ENCODE measurements at places on chromosomes 13 and 19. TPM values are rescaled to one million over a fixed set of nuclear protein-coding genes. Genes with fewer than 3 reads are reported as not detected.

The GMIP gene
- 3.0 TPM for total RNA-seq

The VSTM1 gene
- total RNA-seq, result not detected

The LILRB1 gene
- total RNA-seq, result 1.5 TPM

DNA sequence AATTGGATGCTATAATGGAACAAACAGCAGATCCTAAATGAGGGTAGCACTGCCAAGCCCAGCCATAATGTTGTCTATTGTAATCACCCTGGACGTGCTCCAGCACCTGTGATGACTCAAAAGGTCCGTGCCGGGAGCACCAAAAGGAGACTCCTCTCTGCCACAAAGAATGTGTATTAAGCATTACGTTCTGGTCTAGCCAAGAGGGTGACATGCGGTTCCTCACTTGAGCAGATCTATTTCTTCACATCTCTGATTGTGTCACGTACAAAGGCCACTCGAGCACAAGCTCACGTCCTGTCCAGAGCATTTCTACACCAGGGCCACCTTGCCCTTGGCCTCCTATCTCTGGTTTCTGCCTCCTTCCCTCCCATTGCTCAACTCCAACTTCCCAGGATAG lies 219.9 kb upstream of the IRS2 start:
- DNase-seq, result no peak

DNA sequence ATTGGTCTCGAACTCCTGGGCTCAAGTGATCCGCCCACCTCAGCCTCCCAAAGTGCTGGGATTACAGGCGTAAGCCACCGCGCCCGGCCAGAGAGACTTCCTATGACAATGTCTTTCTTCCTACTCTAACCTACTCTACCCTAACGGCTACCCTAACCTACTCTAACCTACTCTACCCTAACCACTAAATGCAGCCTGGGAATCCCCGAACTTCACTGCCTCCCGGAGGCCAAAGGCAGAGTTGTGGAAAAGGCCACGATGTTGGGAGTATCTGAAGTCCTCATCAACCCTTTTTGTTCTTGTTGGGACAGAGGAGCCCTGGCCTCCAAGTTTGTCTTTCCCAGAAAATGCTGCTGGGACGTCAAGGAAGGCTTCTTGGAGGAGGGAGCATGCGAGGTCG lies 967 bp upstream of the NR2C2AP start:
- no peak for DNase-seq

DNA sequence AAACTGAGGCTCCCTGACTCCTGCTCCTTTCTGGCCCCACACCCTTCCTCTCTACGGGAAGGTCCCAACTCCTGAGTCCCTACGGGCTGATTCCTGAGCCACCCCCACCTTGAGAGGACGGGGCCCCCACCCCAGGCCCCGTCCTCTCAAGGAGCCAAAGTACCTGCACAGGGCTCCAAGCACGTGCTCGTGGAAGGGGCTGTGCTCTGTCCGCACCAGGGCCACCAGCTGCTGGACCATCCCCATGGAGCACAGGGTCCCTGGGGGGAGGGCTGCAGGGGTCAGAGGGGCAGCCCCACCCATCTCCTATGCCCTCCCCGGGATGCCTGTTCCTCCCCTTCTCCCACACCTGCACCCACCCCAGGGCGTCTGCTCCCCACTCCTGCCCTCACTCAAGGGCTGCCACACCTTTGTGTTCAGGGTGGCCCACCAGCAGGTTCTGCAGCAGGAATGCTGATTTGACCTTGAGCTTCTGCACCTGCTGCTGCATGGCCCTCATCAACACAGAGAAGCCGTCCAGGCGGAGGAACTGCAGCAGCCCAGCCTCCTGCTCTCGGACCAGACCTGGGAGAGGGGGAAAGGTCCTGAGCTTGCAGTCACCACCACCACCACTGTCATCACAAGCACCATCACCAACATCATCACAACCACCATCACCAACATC lies 7.0 kb upstream of the PPP6R1 start:
- no peak for DNase-seq

DNA sequence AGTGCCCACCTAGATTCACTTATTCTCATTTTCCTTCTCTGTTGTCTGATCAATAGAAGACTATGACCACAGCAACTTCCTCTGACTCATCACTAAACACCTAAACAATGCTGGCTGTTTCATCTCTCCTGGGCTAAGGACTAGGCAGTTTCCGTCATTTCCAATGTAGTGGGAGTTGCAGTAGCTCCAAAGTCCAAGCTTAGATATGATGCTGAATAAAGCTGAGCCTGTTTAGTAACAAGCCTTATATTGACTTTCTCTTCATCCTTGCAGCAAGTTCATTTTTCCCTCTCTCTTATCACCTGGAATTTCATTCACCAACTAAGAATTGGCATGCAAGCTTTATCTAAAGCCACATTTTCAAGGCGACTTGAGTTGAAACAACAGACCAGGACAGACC lies 53.5 kb upstream of the PCDH9 start:
- no peak for DNase-seq

The ATP11A gene
- 106 TPM for total RNA-seq

DNA sequence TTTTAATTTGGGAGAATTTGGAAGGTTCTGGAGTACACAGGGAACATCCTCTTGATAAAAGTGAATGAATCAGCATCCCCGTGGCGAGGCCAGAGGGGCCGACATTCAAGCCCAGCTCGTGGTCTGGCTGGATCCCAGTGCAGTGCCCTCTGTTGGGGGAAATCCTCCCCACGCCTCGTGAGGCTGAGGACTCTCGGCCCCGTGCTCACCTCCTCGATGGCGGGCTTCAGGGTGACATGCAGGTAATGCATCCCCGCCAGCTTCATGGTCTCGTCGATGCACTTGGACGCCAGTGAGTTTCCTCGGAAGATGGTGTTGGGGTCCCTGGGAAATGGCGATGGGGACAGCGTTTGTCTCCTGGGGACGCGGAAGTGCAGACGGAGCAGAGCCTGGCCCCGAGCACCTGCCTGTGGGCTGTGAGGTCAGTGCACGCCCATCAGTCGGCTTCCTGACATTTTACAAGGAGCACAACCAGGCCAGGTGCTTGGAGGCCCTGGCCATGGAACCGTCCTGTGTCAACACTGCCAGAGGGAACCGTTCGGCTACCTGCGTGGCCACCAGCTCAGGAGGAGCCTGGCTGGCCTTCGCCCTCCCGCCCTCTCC lies 43.3 kb upstream of the C13orf46 start:
- no peak for DNase-seq

GRCh38 chr19:34282611-34283519 lies 28.5 kb downstream of the GARRE1 start:
- no peak for DNase-seq

GRCh38 chr13:106118050-106118449 lies 417.4 kb downstream of the EFNB2 start:
- no peak for DNase-seq

GRCh38 chr13:24304620-24305019 lies 4.8 kb upstream of the C1QTNF9 start:
- no peak for DNase-seq

GRCh38 chr19:11423791-11424181 lies 4.7 kb upstream of the RGL3 start:
- no peak for DNase-seq

GRCh38 chr13:101916108-101916774 lies 463.8 kb downstream of the ITGBL1 start:
- peak; percentile 38 for DNase-seq

- no peak for DNase-seq
Measured at GRCh38 chr13:26474286-26474685, 83.2 kb upstream of the WASF3 start.

- no peak for DNase-seq
Measured at GRCh38 chr13:28496188-28496564, 1.2 kb upstream of the FLT1 start.

The SCAMP4 gene
- 16.2 TPM for total RNA-seq

DNA sequence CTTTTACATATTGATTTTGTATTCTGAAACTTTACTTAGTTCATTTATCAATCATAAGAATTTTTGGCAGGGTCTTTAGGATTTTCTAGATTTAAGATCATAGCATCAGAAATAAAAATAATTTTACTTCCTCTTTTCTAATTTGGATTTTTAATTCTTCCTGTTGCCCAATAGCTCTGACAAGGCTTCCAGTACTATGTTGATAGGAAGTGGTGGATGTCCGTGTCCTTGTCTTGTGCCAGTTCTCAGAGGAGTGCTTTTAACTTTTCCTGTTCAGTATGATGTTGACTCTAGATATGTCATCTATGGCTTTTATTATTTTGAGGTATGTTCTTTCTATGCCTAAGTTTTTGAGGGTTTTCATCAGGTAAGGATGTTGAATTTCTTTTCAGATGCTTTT lies 7.7 kb upstream of the KIR2DL4 start:
- DNase-seq, result no peak

- DNase-seq, result no peak
Measured at GRCh38 chr13:76921516-76921915, 26.8 kb upstream of the ACOD1 start.

GRCh38 chr19:33697766-33698165 lies 76.0 kb downstream of the CHST8 start:
- no peak for DNase-seq

DNA sequence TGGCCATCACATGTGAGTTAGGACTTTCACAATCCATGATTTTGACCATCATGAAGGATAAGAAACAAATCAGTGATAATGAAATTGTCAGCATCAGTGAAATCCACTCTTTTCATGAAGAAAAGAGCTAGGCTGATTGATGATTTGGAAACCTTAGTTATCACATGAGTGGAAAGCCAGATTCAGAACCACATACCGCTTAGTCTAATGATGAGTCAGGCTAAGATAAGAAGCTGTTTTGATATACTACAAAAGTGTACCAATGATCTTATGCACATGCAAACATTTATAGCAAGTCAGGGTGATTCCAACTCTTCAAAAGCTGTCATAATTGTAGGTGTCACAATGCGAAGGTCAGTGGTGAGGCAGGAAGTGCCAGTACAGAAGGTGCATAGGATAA lies 519.3 kb downstream of the GPC6 start:
- no peak for DNase-seq

- no peak for DNase-seq
Measured at GRCh38 chr13:112152846-112153245, 85.9 kb downstream of the SOX1 start.

GRCh38 chr19:44646049-44646416 lies 2.3 kb downstream of the PVR start:
- DNase-seq, result no peak

GRCh38 chr19:42313096-42313839 lies at the start of gene TMEM145:
TMEM145 (plus strand) TSS chr19:42313309; CDS start chr19:42313377, 68 bp downstream.
- DNase-seq, result no peak

DNA sequence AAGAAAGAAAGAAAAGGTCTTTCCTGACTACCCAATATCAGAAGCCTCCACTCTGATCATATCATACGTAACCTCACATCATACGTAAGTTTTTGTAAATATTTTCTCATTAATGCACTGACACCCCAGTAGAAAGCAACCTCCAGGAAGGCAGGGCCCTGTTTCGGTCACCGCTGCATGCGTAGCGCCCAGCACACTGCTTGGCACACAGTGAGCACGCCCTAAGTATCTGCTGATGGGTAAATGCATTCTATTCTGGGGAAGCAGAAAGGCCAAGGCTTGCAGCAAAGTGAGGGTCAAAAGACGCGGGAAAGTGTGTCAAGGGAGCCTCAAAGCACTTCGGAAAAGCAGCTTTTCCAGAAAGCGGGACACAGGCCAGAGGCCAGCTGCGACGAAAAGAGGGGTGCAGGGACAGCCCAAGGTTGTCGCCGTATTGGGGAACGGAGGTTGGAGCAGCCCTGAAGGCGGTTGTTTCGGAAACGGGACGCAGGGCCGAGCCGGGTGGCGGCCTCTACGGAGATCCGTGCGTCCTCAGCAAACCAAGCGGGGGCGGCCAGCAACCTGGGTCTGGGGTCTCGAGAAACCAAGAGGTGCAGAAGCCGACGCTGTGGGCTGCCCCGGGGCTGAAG lies 463 bp downstream of the SUGP1 start:
- DNase-seq, result no peak

- no peak for DNase-seq
Measured at GRCh38 chr13:41616151-41616550, 158.8 kb downstream of the RGCC start.

GRCh38 chr19:51082611-51083010 lies at the start of gene KLK14:
KLK14 (minus strand) TSS chr19:51082887; CDS start chr19:51082614, 273 bp downstream.
- DNase-seq, result no peak

DNA sequence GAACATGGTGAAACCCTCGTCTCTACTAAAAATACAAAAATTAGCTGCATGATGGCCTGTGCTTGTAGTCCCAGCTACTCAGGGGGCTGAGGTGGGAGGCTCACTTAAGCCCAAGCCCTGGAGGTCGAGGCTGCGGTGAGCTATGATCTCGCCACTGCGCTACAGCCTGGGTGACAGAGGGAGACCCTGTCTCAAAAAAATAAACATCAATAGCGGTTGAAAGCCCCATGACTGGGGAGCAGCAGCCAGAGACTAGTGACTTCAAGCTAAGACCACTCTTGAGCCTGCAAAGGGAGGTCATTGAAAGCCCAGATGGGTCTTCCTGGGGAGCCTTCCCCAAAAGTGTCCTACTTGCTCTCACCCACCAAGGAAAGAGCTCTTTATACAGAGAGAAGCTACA lies 11.9 kb upstream of the ZNF709 start:
- DNase-seq, result no peak

DNA sequence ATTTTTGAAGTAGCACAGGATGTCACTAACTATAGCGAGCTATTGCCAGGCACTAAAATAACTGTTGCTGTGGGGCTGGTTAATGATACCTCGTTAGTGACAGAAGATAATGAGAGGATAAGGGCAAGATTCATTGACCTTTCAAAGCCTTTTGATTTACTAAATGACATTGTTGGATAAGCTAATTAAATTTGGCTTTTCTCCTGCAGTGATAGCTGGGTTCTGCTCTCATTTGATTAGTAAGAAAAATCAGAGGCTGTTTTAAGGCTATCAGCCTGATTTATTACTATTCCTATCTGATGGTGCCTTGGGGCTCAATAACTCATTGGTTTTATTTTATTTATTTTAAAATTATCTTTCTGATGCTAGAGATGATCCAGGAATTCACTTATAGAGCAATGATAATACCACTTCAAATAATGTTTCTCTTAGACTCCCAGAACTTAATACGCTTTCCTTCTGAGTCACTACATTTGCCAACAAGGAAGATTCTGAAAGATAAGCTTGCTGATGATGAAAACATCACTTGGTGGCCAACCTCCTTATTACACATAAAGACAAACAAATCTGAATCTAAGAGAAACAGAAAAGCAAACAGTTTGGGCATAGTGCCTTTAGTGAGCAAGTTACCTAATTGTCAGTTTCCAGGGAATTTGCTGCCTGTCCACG lies 501.3 kb upstream of the ARGLU1 start:
- DNase-seq, result no peak

DNA sequence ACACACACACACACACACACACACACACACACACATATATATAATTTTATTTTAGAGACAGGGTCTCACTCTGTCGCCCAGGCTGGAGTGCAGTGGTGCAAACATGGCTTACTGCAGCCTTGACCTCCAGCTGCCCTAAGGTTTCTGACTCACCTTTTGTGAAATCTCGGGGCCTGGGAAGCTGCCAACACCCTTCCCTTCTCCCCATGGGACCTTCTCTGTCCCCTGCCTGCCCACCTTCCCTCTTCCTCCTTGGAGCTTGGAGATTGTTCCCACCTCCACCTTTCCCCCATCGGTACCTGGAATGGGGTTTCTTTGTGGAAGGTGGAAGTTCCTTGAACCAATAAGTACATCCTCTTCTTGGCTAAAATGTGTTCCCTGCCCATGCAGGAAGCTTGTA lies 6.3 kb downstream of the ARRDC5 start:
- DNase-seq, result no peak

The FOXA3 gene
- not detected for total RNA-seq

The GARIN5A gene
- 1.3 TPM for total RNA-seq

Data from left ventricle myocardium inferior (tissue), 1 donor.